CD4-positive, alpha-beta memory T cell (primary cell): ENCODE measurements at places on chromosomes 2 and 18. TPM values are rescaled to one million over a fixed set of nuclear protein-coding genes. Genes with fewer than 3 reads are reported as not detected.

The UGT1A1 gene
- total RNA-seq: not detected

The HOXD9 gene
- not detected for total RNA-seq

The ADAM23 gene
- 31.3 TPM for total RNA-seq

The C1GALT1C1L gene
- not detected for total RNA-seq

The GAREM1 gene
- total RNA-seq: 0.52 TPM

The ZNF396 gene
- total RNA-seq: 5.5 TPM

The ALPG gene
- not detected for total RNA-seq

The NEURL3 gene
- total RNA-seq: 0.22 TPM

The SEH1L gene
- total RNA-seq: 31.3 TPM

The RBKS gene
- total RNA-seq: 1.2 TPM

The TTN gene
- 8.1 TPM for total RNA-seq

The MOGAT1 gene
- total RNA-seq: not detected

The GREB1L gene
- total RNA-seq: not detected

The POTEI gene
- total RNA-seq: not detected

The RGPD3 gene
- total RNA-seq: 0.47 TPM

The DSEL gene
- 1.3 TPM for total RNA-seq

The DNER gene
- total RNA-seq: not detected

The STPG4 gene
- 0.72 TPM for total RNA-seq

The KCNK3 gene
- not detected for total RNA-seq

The NT5DC4 gene
- total RNA-seq: not detected

The BBS5 gene
- 1.8 TPM for total RNA-seq

The FBLN7 gene
- total RNA-seq: 37.0 TPM

The PPIL3 gene
- total RNA-seq: 48.0 TPM

The ASXL3 gene
- total RNA-seq: not detected

The SATB2 gene
- total RNA-seq: not detected

The B3GNT7 gene
- total RNA-seq: not detected

The CCDC148 gene
- not detected for total RNA-seq

The POTEC gene
- total RNA-seq: not detected

The SERPINB13 gene
- total RNA-seq: not detected

The CFAP65 gene
- total RNA-seq: not detected

The TRABD2A gene
- 90.7 TPM for total RNA-seq

The C2orf78 gene
- total RNA-seq: not detected

The CNNM4 gene
- total RNA-seq: 6.7 TPM

The SCYGR4 gene
- not detected for total RNA-seq

The MTERF4 gene
- 227 TPM for total RNA-seq

The CNTNAP5 gene
- total RNA-seq: not detected

The SCTR gene
- total RNA-seq: not detected

The DOK6 gene
- not detected for total RNA-seq

The BOD1L2 gene
- not detected for total RNA-seq

The RAB6D gene
- total RNA-seq: not detected

The C2orf92 gene
- 13.3 TPM for total RNA-seq

The HAAO gene
- not detected for total RNA-seq

The RGPD8 gene
- total RNA-seq: 30.1 TPM

The ICOS gene
- total RNA-seq: 52.9 TPM

The AGXT gene
- total RNA-seq: not detected

The NETO1 gene
- not detected for total RNA-seq

The MSTN gene
- total RNA-seq: not detected

The CNOT9 gene
- 58.0 TPM for total RNA-seq

The GKN1 gene
- total RNA-seq: not detected

The COLEC12 gene
- total RNA-seq: 0.28 TPM

The TBR1 gene
- total RNA-seq: not detected

The STAT4 gene
- total RNA-seq: 114 TPM
